Naive thymus-derived CD8-positive, alpha-beta T cell (primary cell): ENCODE measurements at places on chromosomes 5 and 9.

DNA sequence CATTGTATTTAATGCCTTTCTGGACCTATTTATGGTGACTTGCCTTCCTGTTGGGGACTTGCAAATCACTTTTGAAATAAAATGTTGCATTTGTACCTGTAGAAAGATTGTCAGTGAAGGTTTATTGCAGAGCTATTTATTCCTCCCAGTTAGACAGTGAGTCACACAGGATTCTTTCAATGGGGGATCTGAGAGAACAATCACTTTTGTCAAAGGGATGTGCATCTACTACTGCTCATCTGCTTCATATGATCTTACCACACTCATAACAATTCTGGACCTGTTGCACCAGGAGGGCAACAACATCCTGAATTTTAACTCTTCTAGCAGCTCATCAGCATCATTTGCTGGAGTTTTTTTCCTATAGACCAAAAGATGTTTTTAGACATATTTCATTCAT, 66.8 kb downstream of the FBXL7 start:
- DNase-seq = no peak

DNA sequence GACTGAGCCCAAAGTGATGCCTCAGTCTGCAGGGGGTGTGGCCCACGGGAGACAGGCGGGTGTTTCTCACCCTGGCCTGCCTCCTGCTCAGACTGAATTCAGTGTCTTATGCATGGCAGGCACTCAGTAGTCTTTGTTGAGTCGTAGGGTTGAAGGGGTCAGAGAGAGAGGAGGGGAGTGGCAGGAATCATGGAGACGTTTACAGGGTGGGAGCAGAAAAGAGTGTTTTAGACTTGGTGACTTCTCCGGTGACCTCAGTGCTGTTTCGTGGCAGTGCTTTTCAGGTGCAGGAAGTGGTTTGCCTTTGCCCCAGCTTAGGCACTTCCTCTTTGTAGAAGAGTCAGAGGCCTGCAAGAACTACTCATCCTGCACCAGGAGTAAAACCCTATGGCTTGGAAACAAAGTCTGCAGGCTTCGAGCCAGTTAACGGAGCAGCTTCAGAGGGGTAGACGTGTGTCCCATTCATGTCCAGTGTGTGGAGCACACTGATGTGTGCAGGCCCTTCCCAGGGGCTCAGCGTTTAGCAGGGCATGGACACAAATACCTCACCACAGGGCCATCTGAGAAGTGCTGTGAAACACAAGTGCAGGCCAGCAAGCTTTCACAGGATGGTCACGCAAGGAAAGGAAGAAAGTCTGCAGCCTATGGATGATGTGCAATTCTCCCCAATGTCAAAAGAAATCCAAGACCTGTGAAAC, 24.5 kb upstream of the SEMA4D start:
- peak; percentile 74 for DNase-seq

DNA sequence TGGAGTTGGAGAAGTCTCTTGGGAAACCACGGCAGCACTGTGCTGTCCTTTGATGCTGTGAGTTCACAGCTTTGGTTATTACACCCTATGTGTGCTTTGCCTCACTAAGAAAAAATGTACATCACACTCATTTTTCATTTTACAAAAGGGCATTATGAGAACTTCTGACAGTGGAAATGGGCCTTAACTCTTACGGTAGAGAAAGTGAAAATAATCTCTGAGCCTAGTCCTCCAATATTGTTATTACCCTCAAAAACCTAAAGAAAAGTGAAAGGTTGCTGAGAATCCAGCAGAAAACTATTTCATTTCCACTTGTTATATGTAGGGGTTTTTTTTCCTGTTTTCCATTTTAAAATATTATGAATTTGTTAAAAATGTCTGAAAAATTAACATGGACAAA, 8.2 kb upstream of the OR13D1 start:
- DNase-seq = no peak

GRCh38 chr9:82938426-82939218, 124.3 kb downstream of the RASEF start:
- no peak for DNase-seq

DNA sequence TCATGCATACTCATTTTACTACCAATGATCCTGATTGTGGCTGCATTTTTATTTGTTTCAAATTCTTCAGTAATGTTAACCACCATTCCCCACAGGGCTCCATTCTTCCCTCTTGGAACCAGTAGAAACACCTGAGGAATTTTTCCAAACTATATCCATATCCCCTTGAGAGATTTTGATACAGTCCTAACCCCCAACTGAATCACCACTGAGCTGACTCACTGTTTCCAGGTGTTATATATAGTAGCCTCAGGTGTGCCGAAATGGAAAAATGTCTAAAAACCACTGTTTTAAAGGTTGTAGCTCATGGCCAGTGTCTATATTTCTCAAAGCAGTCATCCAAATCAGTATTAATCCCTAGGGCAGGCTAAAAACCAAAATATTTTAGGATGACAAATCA, 85.2 kb downstream of the MRPS27 start:
- DNase-seq = no peak

DNA sequence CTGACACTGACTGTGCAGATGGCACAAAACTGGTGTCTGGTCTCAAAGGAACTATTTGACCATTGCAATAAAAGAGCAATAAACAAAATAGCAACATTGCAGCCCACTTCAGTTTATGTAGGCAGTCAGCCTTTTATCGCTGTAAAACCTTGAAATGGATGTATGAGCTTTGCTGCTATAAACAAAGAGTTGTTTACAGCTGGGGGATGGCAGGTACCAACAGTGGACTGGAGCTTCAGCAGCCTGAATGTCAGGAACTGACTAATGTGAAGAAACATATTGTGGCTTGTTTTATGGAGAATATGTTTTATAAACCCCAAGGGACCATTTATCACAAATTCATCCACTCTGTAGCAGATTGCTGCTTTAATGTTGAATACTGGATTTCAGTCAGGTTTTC, 78.0 kb downstream of the PTPRD start:
- DNase-seq = no peak

DNA sequence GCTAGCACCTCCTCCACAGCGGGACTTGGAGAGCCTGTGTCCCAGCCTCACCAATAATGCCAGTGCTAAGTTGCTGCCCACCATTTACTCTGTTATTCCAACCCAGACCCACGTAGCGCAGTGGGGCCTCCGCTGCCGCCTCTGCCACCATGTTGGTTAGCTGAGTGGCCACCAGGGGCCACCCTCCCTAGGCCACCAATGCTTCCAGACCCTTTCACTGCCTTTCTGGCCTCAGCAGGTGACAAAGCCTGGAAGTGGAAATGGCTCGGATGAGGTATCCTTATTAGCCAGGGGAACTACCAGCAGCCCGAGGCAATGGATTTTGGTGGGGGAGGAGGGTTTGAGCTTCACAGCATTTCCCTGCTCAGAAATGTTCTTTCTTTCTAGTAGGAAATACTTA, 110.1 kb downstream of the OSTF1 start:
- DNase-seq = no peak

GRCh38 chr9:132319421-132320110, 35.2 kb downstream of the SETX start:
- DNase-seq = no peak

- DNase-seq = peak; percentile 68
These were observed 122.7 kb upstream of the LMX1B start for GRCh38 chr9:126490871-126491567.

GRCh38 chr9:134605351-134605965, 36.1 kb upstream of the COL5A1 start:
- DNase-seq = no peak

DNA sequence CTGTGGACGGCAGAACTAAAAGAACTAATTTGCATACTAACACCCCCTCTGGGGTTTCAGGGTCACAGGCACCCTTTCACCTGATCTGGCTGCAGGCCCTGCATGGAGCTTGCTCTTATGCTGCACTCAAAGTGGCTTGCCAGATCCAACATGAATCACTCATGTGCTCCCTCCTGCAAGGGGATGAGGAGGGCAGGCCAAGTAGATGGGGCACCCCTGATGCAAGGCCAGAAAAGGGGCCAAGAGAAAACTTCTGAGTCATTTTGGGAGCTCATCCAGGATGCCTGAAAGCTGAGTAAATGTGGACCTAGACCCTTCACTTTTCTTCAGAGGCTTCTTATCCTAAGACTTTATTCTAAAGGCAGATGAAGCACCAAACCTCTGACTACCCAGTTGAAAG, 558.5 kb upstream of the PTGER4 start:
- DNase-seq = no peak

- no peak for DNase-seq
These were observed 153.5 kb downstream of the SLC28A3 start for GRCh38 chr9:84187090-84187489.

GRCh38 chr5:148681157-148682057, 27.1 kb upstream of the HTR4 start:
- DNase-seq = no peak

DNA sequence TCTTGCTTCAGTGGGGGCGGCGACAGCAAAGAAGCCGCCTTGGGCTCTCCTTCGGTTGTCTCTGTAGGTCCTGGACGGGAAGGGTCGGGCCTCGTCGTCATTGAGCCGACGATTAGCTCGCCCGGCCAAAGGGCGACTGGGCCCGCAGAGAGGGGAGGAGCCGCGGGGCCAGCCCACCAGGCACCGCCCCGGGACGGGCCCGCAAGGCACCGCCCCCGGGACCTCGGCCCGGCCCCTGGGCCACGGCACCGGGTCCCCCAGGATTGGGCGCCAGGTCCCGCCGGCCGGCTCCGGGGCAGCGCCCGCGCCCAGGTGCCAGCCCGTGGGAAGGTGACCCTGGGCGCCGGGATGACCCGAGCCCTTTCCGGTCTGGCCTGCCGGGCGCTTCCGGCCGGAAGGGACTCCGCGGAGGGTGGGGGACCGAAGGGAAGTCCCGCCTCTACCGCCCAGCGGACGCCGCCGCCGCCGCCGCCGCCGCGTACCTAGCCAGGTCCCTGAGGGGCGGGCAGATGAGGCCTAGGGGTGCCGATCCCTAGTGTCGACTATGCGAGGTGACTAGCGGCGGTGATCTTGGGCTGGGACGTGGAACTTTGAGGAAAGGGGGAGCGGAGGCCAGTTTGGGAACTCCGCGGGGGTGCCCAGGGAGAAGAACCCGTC, at the start of the genes GBA2 and RGP1:
GBA2 (minus strand) TSS at position 371 of the 657 bp plus-strand sequence. CDS start 524 bp downstream, outside the sequence.
RGP1 (plus strand) TSS at position 430 of the 657 bp plus-strand sequence. CDS start 469 bp downstream, outside the sequence.
- peak; percentile 74 for DNase-seq

DNA sequence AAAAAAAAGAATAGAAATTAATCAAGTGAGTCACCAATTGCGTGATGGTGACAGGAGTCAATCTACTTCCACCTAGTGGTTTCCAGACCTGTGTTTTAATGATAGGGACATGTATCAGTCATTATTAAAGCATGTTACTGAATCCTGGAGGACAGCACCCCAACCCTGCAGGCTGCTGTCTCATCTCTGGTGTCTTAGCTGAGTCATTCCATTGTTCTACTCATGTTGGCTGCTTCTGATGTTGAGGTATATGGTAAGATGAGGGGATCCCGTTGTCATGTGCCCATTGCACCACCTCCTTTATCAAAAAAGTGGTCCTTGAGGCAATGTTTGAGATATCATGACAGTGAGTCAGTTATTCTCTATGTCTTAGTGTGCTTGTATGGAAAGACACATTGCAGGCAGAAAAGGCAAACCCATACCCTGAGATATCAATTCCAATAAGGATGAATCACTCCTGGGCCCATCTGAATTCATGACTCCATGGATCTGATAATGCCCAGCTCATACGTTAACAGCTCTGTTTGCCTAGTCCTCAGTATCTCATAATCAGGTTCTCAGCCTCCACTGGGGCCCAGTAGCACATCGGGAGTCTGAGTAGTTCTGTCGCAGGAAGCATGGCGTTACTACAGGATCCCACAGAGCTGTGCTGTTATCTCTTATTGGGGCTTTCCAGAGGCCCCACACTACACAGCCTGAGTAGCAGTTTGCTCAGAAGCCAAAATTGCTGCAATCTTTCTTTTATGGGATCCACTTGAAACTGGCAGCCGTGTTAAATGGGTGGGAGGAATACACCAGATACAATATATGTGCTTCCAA, 31.2 kb downstream of the HMGCS1 start:
- no peak for DNase-seq

DNA sequence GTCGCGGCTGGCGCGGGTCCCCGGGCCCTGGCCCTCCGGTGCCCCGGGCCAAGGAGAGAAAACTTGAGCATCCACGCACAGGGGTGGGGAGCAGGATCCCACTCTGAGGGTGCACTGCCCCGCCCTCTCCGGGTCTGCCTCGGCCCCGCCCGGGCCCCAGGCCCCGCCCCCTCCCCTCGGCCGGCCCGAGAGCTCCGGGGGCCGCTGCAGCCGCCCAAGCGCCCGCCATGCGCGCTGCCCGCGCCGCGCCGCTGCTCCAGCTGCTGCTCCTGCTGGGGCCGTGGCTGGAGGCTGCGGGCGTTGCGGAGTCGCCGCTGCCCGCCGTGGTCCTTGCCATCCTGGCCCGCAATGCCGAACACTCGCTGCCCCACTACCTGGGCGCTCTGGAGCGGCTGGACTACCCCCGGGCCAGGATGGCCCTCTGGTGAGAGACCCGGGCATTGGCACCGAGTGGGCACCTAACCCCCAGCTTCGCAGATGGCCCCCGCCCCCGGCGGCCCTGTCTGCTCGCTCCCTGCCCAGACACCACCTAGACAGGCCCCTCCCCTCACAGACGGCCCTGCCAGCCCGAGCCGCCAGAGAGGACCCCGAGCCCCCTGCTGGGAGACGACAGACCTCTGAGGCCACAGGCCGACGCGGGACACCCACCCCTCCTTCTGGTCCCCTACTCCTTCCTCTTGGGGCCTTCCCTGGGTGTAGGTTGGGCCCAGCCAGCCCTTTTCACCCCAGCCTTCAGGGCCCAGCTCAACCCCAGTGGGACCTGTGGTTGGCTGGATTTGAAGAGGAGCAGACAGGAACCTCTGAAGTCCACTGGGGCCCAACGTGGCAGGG, at the start of gene CERCAM:
CERCAM (plus strand) TSS at position 207 of the 831 bp plus-strand sequence; CDS start at position 228, 21 bp downstream.
- no peak for DNase-seq

DNA sequence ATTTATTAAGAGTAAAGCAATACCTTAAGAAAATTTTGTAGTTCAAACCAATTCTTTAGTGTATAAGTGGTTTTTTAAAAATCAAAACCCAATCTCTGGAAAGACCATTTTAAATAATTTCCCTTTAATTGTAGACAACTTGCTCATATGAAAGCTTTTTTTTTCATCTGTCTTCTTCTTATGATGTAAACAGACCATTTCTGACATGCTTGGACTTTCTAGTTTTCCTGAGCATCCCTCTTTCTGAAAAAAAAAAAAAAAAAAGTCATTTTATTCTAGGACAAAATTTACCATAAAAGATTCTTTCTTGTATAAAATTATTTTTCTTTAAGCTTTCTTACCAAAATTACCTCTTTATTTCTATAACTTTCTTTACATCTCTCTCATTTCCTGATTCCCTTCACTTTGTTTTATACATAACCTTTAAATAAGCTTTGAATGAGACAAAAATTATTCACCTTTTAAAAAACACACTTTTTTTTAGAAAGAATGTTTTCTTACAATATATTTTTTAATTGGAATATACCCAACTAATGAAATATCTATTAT, 67.5 kb downstream of the COL15A1 start:
- DNase-seq = no peak

DNA sequence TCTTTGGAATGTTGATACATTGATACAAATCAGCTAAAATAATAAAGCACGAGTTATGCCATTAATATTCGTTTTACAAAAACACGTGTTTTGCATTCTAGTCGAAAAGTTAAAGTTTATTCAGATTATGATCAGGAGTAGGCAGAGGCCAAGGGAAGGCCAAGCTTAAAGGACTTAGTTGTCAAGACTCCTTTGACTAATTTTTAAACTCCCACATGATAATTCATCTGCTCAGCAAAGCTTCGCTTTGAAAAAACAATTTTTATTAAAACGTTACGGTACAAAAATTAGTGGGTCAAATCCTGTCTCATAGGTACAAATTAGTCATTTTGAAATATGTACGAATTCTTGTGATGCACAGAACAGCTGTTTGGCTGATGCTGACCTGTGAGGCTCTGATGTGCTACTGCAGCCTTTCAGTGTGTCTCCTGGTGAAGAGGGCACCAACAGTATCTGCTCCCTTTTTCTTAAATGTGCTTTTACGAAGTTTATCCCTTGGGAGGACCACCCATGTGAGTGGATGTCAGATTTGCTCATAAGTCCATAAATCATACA, 23.0 kb upstream of the NR3C1 start:
- DNase-seq = no peak
